ENCODE measurements at places on chromosomes 3 and 15. TPM values are rescaled to one million over a fixed set of nuclear protein-coding genes. Genes with fewer than 3 reads are reported as not detected.

TTBK2 gene
- 6.2 TPM for total RNA-seq

TLR9 gene
- total RNA-seq = not detected

HMG20A gene
- 8.6 TPM for total RNA-seq

CCR4 gene
- 0.06 TPM for total RNA-seq

EIF4E3 gene
- not detected for total RNA-seq

ABCF3 gene
- 47.0 TPM for total RNA-seq

LMAN1L gene
- total RNA-seq = not detected

GHSR gene
- not detected for total RNA-seq

DNA sequence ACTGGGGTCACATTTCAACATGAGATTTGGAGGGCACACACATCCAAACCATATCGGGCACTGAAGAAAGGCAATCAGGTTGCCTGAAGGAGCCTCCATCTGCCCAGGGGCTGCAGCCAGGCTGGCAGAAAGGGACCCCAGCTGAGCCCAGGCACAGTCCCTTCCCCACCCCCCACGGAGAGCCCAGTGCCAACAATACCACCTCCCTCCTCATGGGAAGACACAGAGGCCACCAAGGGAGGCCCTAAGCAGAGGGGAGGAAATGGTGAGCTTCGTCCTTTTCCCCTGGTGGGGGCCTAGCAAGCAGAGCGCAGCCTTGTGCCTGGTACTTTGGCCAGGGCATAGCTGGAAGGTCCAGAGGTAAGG lies 3.0 kb upstream of the STRA6 start:
- no peak for DNase-seq

DNA sequence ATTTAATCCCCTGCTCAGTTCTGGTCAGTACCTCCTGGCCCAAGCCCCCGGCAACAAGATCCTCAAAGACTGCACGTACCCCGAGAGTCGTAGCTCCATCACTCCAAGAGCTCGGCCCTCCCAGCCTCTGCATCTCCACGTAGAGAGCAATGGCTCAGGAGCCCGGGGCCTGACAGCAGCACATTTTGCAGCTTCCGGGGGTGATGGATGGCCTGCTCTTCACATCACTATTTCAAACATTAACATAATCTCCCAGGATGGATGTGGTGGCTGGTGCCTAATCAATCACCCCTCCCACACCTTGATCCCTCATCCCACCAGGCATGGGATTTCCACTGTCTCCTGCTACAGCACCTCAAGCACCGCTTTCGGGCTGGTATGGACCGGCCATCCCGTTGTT lies 28.1 kb downstream of the CACNA2D2 start:
- DNase-seq = no peak

DNA sequence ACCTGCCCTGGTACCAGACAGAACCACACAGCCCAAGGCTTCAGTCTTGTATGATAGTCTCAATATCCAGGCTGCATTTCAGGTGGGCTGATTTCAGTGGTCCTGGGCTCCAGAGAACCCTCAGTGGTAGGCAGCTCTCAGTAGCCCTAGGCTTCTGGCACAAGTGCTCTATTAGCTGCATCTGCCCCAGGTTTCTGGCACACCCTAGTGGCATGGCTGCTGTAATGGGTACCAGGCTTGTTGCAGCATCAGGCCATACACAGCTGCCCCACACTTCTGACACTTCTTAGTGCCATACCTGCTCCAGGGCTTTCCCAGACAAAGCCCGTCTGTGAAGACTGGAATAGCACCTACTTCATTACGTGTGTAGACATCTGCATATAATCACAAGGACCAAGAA lies 1062.2 kb upstream of the EPHA6 start:
- no peak for DNase-seq

DNA sequence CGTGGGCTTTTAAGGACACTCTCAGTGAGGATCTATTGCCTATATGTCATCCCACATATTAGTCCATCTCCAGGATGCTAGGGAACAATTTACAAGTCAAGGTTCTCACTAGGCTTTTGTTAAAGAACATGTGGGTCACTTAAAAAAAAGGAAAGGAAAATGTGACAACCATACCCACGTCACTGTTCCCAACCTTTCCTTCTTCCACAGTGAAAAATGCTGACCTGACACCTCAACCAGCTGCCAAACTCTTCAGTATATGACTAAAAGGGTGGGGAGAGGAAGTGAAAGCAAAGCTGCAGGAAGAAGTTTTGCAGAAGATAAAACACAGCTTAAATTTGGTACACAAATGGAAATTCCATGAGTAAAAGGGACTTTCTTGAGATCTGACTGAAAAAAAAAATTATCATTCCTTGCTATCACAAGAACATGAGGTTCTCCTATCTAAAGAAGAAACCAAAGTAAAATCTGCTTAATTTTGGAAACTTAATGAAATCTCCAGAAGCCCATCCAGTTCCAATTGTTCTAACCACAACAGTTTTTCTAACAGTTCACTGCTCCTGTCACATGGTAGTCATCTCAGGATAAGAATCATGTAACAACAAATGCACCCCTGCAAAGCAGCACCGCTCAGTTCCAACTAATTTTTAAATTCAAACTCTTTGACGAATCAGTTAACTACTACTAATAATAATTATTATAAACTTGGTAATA lies 117.0 kb upstream of the TSPAN3 start:
- DNase-seq = peak; percentile 6

DNA sequence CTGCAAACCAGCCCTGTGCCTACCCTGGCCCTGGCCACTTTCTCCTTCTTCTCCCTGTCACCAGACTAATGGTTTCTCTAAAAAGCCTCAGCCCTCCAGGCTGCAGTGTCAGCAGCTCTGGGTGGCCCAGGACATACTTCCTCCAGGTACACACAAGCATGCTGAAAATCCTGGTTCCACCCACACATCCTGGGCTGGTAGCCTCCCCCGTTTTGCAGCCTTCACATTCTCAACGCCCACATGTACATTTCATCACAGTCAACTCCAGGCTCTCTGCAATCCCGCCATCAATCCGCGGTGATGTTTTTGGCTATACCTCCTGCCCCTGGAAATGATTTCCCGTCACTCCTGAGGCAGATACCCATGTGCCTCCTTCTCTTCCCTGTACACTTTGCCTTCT lies 59.4 kb downstream of the MAGEF1 start:
- DNase-seq = no peak

DNA sequence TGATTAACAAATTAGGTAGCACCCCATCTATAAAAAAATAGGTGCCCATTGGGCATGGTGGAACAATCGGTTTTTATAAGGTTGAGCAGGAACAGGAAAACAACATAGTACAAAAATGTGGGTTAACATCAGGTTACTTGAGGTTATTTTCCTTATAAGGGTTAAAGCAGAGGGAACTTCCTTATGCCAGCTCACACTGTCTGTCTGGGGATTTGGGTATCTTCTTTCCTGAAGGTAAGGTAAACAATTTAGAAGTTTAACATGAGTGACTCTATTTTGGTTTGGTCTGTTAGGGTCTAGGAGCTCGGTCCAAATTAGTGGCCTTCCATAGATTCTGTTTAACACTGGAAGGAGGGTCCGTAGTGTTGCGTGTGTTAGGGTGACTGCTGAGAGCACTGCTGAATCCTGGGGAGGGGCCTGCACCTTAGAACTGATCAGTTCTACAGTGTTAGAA lies 14.7 kb downstream of the CHD2 start:
- no peak for DNase-seq

- DNase-seq = no peak
Observed at GRCh38 chr3:73422571-73422970, 202.2 kb downstream of the PDZRN3 start.

DNA sequence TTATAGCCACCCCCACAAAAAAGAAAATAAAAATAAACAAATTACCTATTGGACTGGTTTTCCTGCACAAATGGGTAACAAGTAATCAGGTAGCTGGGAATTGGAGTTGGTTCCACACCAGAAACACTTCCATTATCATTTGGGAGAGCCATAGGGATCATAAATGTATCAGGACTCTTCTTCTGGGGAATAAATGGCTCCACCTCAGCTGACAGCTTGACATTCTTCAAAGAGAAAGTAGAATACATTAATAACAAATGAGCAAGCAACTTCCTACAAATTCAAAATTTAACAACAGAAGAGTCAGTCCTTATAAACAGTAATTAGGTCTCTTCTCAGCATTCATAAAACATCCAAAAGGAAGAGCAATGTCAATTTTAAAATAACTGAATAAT lies 8.7 kb downstream of the SECISBP2L start:
- DNase-seq = no peak

DNA sequence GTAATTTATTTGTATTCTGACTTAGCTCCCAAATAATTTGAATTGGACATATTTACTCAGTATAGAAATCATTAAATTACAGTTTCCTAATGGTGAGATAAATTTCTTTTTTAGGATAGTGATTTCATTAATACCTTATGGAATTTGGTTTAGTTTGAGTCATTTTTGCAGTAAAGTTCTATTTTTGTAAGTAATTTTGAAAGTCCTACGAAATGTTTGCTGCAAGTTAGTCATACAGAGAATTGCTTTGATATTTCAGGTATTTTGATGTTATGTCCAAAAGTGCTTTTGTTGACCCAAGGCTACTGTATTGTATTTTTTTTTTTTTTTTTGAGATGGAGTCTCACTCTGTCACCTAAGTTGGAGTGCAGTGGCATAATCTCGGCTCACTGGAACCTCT lies 41.7 kb downstream of the TCF12 start:
- no peak for DNase-seq

DNA sequence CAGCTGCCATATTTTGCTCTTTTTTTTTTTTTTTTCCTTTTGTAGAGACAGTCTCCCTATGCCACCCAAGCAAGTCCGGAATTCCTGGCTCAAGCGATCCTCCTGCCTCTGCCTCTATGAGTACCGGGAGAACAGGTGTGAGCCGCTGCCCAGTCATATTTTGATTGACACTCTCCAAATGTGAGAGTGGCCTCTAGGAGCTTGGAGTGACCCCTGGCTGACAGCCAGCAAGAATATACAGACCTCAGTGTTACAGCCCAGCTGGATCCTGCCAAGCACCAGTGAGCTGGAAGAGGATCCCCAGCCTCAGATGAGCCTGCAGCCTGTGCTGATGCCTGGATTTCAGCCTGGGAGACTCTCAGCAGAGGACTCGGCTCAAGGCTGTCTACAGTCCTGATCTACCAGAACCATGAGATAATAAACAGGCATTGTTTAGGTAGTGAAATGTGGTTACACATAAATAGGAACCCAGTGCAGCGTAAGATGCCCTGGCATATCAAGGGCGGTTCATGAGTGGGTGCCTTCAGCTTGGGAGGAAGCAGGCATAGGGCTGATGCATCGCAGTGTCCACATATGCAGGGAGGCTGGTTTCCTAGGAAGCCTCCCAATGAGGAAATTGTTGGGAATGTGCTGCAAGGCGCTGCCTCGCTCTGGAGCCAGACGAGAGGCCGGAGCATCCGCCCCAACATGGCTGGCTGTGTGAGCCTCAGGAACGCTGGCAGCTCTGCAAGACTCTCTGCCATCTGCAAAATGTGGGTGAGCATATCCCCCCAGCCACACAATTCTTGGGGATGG lies 38.9 kb upstream of the ATP10A start:
- DNase-seq = no peak

- no peak for DNase-seq
Observed at GRCh38 chr15:57451555-57451954, 75.2 kb downstream of the CGNL1 start.

- DNase-seq = no peak
Observed at GRCh38 chr3:184781801-184782200, 30.2 kb upstream of the VPS8 start.

DNA sequence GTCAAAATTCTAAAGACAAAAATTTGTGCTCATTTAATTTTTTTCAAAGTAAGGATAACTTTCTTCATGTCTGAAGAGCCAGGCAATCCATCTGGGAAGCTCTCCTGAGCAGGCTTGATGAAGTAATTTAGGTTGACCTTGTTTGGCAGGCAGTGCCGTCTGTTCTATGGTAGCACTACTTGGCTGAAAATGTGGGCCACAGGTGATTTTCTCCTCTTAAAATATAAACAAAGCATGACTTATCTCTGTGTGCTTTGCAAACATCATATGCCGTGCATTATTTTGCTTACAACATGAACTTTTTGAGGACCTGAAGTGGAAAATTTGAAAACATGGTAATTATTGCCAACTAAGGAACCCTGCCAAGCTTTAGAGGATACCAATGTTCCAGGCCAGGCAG lies 143.2 kb downstream of the RAP2B start:
- no peak for DNase-seq

DNA sequence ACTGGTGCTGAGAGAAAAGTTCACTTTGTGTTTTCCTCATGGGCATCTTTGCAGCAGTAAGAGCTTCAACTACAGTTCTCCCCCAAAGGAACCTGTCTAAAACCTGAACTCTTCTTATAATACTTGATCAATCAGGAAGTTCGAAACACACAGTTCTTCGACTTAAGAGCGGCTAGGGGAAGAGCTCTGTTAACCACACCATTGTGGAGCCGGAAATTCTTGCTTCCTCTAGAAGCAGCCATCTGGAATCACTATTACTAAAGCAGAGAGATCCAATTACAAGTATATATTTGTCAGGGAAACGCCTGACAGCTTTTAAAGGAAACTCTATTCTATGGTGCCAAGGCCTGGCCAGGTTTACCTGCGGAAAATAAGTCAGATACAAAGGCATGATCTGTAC lies 337.3 kb upstream of the CBLB start:
- DNase-seq = no peak

DNA sequence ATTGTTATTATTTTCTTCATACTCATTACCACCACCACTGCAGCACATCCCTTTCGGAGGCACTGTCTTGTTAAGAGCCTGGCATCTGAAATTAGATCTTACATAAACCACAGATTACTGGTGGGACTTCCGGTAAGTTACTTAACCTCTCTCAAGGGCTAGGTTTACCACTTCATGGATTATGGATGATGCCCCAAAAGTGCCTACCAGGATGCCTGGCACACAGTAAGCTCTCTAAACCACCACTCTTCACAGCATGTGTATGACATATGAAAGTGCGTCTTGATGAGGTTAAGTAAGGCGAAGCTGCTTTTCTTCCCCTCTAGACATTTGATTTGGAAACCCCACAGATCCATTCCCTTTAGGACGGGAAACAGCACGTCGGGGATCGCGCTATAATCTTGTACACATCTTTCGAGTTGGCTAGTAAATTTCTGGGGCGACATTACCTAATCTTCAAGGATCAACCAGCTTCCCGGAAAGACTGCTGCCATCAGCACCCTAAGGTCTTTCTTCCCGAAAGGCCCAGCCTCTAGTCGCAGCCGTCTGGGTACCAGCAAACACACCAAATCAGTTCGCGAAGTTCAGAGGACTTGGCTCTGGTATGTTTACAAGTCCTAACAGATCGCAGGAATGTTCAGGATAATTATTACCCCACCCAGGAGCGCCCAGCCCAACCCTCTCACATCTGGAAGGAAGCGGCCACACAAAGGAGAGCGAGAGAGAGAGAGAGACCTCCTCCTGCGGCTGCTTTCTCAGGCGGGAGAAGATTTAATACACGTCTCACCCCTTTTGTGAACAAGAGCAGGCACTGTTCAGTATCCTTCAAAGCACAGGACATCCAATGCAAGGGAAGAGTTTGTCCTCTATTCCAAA lies 155.1 kb upstream of the FRMD4B start:
- DNase-seq = no peak

DNA sequence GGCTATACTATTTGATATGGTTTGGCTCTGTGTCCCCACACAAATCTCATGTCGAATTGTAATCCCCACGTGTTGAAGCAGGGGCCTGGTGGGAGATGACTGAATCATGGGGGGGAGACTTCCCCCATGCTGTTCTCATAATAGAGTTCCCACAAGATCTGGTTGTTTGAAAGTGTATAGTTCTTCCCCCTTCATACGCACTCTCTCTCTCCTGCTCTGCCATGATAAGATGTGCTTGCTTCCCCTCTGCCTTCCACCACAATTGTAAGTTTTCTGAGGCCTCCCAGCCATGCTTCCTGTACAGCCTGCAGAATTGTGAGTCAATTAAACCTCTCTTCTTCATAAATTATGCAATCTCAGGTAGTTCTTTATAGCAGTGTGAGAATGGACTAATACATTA lies 290.1 kb upstream of the CHRM5 start:
- DNase-seq = no peak
